ENCODE measurements at places on chromosomes 2 and 18.
A peak's percentile ranks its signal among the peaks of the same experiment; 100 is the strongest.

GRCh38 chr2:60118061-60118460, 435.4 kb downstream of the BCL11A start:
- peak; percentile 16 for DNase-seq

DNA sequence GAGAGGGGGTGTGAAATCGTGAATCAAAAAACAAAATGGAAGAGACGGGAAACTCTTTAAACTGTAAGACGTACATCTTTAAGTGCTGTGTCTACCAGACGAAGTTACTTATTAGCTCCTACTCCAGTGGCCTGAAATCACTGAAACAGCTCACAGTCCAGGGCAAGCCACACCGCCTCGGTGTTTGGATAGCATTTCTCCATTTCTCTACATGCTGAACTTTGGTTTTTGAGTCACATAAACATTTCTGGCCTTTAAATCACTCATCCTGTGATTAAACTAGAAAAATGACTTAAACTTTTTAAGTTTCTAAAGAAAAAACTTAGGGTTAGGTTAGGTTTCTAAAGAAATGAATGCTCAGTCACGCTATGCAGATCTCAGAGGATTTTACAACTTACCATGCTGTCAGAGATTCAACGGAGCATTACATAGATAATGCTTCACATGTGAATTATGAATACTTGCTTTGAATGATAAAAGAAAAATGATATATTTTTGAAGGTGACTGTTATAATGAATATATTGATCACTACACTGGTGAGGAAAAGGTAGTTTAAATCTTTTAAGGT, 138.4 kb downstream of the MBP start:
- DNase-seq, result no peak

DNA sequence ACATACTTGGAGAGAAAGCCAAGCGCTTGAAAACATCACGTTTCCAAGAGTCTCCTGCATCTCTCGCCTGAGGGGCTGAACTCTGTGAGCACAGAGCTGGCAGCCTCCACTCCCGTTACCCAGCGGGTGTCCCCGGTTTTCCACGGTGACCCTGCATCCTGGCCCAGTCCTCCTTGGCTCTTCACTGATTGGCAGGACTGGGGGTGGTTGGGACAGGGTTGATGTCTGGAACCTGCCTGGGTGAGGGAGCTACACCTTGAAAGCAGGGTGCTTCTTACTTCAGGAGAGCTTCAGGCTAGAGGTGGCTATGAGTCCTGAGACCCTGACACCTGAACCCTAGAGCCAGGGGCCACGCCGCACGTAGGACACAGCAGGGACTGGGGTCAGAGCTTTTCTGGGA, 234.1 kb downstream of the DYSF start:
- DNase-seq, result no peak

DNA sequence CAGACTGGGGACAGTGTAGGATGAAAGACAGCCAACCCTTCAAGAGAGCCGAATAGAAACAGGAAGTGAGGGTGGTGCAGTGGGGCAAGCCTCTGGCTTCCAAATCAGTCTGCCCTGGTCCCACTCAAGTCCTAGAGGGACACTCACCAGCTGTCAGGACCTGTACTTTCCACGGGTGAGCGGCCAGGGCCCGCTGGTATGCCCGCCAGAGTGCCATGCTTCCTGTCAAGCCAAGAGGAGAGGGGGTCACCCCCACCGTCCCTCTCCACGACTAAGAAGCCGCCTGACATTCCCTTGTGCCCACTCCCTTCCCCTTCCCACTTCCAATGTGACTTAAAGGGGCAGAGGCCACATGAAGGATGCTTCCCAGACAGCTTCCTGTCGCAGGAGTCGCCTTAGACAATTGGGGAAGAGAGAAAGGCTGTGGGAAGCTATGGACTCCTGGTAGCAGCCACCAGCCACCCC, 564 bp downstream of the MPV17 start:
- peak; percentile 5 for DNase-seq

- peak; percentile 6 for DNase-seq
Measured at GRCh38 chr2:122236152-122236874, 480.9 kb downstream of the TSN start.

DNA sequence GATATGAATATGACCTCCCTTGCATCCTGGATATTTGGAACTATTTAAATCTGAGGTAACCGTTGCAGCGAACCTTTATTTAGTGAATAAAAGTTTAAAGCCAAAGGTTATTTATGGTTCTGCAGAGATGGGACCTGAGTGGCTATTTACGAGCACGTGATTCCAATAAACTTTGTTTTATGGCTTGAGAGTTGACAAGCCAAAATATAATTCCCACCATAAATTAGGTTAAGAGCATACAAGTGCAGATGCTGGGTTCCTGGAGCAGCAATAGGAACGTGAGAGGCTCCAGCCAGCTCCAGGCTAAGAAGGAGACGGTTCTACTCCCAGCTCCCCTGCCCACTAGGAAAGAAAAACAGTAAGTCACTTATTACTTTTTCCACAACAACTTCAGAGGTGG, 5.2 kb upstream of the HOXD4 start:
- DNase-seq, result no peak

GRCh38 chr2:219737270-219737691, 109.9 kb downstream of the SLC4A3 start:
- DNase-seq, result peak; percentile 36

DNA sequence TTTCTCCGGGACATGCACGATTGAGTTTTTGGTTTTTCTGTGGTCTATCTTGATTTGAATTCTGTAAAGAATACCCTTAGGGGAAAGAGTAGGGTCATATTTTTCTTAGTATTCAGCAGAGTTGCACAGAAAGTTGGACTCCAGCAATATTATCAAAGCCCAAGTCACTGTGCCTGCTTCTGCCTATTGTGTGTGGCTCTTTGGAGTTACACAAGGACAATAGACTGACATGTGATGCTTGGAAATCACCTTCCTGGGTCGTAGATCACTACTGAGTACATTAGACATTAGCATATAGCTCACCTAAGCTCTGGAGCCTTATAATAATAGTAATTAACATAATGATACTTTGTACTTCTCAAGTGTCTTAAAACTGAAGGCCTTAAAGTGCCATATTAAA, 238.8 kb upstream of the FOSL2 start:
- no peak for DNase-seq

GRCh38 chr2:216774180-216774579, 78.8 kb upstream of the IGFBP5 start:
- peak; percentile 60 for DNase-seq

- DNase-seq, result no peak
Measured at GRCh38 chr2:190722061-190722759, 73.3 kb downstream of the NAB1 start.

DNA sequence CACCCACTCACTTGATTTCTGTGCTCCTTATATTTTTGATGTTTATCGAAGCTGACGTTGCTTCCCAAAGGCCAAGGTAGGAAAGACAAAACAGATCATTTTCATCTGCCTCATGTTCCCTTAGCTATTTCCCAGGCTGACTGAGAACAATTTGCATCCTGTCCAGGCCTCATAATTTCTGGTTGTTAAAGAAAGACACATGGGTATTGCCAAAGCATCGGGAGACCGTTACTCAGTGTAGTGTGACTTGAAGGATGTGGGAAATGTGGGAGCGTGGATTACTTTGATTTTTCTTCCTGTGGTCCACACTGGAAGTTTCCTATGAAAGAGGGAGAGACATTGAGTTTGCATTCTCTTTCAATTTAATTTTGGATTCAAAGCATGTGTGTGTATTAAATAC, 204.6 kb downstream of the TRIB2 start:
- peak; percentile 48 for DNase-seq

- DNase-seq, result no peak
Measured at GRCh38 chr2:170236680-170237047, 58.7 kb downstream of the MYO3B start.

GRCh38 chr2:69177785-69178636, 165.0 kb downstream of the ANTXR1 start:
- DNase-seq, result peak; percentile 62

GRCh38 chr2:191001032-191001431, 12.9 kb downstream of the STAT1 start:
- no peak for DNase-seq

GRCh38 chr2:47048801-47049480, 106.2 kb downstream of the STPG4 start:
- no peak for DNase-seq

GRCh38 chr2:2014251-2014771, 270.0 kb upstream of the PXDN start:
- DNase-seq, result peak; percentile 31

GRCh38 chr2:84939426-84940087, 31.4 kb upstream of the KCMF1 start:
- no peak for DNase-seq

- DNase-seq, result no peak
Measured at GRCh38 chr2:88585969-88586368, 41.3 kb downstream of the EIF2AK3 start.

GRCh38 chr2:137091704-137092103, 326.4 kb downstream of the THSD7B start:
- peak; percentile 2 for DNase-seq

DNA sequence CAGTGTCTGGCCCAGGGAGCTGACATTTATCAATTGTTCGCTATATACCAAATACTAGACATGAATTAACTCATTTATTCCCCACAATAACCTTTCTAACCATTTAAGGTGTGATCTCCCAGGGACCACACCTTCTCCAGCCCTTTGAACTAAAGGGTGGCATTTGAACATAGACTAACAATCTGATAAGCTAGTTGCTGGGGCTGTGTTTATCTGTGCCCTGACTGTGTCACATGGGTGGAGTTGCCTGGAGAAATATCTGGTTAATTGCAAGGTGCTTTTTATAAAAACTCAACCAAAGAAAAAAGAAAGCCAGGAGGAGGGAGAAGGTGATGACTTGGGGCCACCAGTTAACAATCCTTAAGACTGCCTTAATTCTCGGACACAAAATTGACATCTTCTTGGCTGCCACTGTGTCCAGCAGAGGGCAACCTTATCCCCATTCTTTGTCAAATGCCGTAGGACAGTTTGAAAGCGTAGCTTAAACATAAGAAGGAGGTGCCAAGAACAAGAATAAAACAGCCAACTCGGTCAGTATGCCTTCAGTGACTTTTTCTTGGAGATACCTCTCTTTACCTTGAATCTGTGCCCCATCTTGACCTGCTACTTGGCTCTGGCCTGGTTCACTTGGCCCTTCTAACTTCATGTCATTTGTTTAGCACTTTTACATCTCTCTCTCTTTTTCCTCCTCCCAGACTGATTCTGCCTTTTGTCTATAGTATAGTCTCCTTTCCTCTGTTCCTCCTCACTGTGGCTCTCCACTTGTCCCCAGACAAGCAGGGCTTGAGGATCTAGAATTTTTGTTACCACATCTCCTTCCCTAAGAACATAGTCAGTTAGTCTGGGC, 183.4 kb downstream of the MYO3B start:
- peak; percentile 52 for DNase-seq

Data from fibroblast of upper back skin (primary cell).